Effector memory CD8-positive, alpha-beta T cell (primary cell): ENCODE measurements at places on chromosomes 5 and 9.
A peak's percentile ranks its signal among the peaks of the same experiment; 100 is the strongest.

- no peak for DNase-seq
Observed at GRCh38 chr5:78213799-78214198, 80.7 kb downstream of the AP3B1 start.

GRCh38 chr5:179240561-179240960 lies 104.7 kb downstream of the ADAMTS2 start:
- DNase-seq = no peak

GRCh38 chr9:11551106-11551505 lies 938.3 kb upstream of the PTPRD start:
- DNase-seq = no peak

DNA sequence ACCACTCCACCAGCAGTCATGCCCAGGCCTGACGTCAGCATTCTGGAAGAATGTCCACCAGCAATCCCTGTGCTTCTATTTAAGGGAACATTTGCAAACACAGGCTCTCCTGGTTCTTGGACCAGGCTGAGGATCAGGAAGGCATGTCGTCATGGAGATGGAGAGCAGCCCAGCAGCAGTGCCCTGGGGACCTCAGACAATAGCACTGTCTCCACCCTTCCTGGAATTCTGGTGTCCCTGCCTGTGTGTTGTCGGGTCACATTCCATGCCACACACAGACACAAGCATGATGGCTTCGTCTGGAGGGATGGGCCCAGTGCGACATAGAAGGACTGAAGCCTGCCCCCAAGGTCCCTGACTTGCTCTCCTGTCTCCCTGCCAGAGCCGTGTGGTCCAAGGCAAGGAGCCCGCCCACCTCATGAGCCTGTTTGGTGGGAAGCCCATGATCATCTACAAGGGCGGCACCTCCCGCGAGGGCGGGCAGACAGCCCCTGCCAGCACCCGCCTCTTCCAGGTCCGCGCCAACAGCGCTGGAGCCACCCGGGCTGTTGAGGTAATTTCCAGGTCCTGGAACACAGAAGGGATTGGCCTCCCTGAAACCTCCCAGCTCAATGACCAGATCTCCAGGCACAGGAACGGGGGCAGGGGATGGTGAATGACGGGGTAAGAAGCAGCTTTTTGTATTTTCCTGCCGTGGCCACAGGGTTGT lies 43.8 kb downstream of the STOM start:
- no peak for DNase-seq

- DNase-seq = no peak
Observed at GRCh38 chr5:171681677-171682076, 103.9 kb upstream of the SMIM23 start.

DNA sequence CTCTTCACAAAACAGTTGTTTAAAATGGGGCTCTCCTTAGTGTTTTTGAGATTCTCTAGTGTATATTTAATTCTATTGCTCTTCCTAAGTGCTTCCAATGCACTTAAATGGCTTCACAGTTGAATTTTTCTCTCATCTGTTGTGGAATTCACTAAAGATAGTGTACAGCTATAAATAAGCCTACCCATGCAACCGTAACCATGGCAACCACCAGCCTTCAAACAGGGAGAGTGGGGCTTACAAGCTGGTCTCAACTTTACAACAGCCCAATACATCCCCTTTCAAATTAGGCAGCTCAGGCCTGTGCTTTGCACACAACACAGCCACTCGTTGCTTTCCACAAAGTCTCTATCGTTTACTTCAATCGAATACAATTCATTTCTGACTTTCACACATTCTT lies 144.0 kb upstream of the PLPPR1 start:
- DNase-seq = no peak

DNA sequence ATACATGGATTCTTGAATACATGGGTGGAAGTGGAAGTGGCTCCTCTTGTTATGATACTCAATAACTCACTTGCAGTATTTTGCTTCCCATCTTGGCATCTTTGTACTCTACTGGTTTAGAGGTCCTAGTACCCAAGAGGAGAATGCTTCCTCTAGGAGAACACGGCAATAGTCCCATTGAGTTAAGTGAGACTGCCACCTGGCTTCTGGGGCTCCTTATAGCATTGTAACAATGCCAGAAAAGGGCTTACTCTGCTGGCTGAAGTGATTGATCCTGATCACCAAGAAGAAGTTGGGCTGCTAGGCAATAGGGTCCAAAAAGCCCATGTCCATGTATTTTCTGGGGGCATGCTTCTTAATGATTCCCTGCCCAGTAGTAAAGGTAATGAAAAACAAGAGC lies 627.6 kb upstream of the SGCD start:
- DNase-seq = no peak

DNA sequence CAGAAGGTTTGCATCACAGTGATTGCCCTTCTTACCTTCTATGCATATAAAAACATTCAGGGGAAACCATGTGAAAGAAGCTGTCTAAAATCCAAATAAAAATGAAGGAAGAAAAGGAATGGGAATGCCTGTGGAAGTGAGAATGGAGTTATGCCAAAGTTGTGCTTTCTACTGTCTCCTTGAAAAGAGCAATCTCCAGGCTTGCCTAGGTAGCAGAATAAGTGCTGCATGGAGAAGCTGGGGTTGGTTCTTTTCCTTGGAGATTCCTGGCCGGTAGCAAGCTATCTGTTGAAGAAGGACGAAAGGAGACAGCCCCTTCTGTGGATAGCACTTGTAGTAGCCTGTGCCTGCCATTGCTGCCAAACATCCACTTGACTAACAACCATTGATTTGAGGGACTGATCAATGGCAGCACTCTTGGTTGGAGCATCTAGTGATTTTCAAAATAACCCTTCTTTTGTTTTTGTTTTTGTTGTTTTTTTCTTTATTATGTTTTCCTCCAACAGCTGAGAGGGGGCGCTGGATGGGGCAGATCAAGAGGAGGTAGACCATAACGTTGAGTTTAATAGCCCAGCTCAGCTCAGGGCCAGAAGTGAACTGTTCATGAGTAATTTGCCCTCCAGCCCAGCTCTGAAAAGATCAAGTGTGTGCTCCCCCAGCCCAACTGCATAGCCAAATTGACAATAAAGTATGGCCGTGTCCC lies 1.6 kb downstream of the PLCXD3 start:
- DNase-seq = no peak

GRCh38 chr9:94269264-94269663 lies 10.2 kb downstream of the ZNF169 start:
- no peak for DNase-seq

DNA sequence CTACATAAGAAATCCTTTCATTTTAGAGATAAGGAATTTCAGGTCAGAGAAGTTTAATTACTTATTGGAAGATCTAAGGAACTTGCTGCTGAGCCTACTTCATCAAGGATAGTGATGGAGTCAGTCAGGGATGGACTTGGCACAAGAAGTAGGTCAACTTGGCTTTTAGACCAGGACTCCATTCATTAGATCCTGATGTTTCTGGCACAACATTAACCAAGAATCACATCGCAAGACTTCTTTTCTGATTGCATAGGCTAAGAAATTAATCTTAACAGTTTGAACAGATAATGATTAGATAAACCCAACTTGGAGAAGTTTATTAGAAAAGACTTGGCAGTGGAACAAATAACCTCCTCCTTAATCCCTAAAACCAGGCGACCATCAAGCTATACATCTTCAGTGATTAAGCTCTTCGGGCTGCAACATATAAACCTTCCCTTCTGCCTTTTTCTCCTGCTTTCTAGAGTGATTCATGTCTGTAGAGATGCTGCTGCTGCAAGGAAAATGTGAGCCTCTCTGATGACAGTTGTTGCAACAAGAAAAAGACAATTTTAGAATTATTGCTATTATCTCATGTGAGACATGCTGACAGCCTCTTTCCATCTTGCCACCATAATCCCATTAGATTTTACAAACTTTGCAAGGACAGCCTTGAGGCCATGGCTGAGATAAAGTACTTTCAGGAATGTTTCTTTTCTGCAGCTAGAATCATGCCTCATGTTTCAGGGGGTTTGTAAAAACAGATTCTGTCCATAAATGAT lies 207.9 kb upstream of the SLC27A6 start:
- DNase-seq = no peak

DNA sequence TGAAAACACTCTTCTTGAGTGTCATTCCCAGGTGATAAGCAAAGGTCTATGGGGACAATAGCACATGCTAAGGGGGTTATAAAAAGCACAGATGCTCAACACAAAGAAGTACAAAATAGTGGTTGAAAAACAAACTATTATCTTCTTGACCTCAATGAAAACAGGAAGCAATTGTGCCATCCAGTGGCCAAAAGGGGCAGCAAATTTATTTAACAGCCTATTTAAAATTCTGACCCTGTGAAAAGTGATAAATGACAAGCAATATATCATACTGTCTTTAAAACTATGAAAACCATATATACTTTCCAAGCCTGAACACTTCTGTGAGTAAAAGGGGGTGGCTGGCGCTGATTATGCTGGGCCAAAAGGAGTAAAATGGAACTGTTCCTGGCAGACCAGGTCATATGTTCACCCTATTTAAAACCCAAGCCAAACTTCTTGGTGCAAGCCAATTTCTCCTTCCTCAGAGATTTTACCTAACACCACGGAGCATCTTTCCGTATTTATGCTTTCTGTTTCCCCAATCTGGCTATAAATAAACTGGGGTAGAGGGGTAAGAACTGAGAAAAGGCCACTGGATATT lies 29.7 kb downstream of the TEX10 start:
- peak; percentile 34 for DNase-seq

GRCh38 chr9:68585034-68585761 lies 44.5 kb upstream of the TMEM252 start:
- DNase-seq = no peak

DNA sequence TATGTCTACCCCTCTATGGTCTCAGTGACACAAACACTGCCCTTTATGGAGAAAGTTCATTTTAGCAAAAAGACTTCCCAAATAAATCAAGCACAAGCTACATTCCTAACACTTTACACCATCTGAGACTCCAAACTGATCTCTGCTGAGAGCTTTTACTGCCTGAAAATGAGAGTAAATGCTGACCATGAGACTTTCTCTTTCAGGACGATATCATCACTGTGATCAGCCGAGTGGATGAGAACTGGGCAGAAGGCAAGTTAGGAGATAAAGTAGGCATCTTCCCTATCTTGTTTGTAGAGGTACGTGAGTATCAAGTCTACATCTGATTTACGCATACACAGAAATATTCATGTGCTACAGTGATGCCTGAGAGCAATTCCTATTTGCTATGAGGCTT lies 67.5 kb downstream of the SH3RF2 start:
- no peak for DNase-seq

- DNase-seq = no peak
Observed at GRCh38 chr9:111250875-111251842, 78.9 kb downstream of the OR2K2 start.

DNA sequence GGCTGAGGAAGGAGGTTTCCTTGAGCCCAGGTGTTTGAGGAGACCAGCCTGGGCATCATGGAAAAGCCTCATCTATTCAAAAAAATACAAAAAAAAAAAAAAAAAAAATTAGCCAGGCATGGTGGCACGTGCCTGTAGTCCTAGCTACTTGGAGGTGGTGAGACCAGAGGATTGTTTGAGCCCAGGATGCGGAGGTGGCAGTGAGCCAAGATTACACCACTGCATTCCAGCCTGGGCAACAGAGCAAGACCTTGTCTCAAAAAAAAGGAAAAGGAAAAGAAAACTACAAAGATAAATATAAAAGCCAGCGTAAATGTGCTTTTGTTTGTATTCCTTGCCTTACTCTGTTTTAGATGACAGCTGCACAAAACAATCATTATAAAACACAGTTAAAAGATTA lies 2249.2 kb upstream of the C9orf72 start:
- DNase-seq = no peak

GRCh38 chr9:90840696-90841095 lies 39.1 kb downstream of the SYK start:
- DNase-seq = no peak

DNA sequence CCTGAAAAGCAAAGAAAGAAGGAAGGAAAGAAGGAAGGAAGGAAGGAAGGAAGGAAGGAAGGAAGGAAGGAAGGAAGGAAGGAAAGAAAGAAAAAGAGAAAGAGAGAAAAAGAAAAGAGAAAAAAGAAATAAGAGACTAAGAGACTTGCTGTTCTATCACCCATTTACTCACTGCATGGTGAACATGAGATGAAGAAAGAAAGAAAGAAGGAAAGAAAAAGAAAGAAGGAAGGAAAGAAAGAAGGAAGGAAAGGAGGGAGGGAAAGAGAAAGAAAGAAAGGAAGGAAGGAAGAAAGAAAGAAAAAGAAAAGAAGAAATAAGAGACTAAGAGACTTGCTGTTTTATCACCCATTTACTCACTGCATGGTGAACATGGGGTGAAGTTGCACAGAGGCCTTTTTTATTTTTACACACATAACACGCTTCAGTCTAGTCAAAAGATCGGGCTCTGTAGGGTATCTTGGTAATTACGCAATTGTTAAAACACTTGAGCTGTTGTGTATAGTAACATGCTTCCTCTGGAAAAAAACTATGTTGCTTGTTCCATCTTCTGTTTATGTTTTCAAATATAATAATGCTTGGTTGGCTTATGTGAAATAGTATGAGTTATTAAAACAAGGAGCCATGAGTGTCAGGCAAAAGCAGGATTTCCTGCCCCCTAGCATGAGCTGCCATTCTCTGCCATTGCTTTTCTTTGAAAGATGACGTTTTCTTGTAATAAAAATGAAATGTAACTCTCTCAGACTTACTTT lies 119.3 kb upstream of the ZNF608 start:
- no peak for DNase-seq

- DNase-seq = no peak
Observed at GRCh38 chr9:93129286-93129685, 4.8 kb downstream of the NINJ1 start.

- no peak for DNase-seq
Observed at GRCh38 chr9:37117956-37118355, 2.4 kb upstream of the ZCCHC7 start.

DNA sequence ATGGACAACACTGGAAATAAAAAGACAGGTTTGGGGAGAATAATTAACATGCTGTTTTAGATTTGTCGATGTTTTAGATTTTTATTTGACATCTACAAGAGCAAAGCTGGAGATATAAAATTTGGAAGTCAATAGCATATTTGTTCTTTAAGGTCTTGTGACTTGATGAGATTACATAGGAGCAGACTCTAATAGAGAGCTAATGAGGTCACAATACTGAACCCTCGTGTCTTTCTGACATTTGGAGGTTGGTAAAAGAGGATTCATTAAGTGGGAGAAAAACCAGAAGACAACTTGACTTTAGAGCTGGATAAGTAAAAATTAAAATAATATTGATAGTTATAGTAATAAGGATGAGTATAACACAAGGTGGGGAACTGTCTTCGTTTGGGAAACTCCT lies 322.7 kb upstream of the SEMA6A start:
- no peak for DNase-seq

- DNase-seq = no peak
Observed at GRCh38 chr9:131813116-131813515, 73.2 kb upstream of the RAPGEF1 start.

DNA sequence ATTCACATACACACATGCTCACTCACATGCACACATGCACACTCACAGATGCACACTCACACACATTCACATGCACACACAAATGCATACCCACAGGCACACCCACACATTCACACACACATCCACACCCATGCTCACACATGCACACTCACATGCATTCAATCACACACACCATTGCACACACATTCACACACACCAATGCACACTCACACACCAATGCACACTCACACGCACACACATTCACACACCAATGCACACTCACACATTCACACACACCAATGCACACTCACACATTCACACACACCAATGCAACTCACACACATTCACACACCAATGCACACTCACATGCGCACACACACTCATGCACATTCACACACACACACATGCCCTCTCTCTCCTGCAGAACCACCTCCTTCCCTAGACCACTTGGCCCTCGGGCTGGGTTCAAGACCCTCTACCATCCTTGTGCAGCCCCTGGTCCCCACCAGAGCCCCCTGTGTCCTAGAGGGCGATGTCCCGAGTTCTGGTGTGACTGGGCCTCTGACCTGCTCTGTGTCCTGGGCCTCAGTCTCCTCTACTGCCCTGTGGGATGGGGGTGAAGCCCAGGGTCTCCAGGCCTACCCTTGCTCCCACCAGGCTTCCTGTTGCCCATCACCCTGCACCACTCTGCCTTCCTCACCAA lies 139.0 kb downstream of the OLFM1 start:
- no peak for DNase-seq
